NCI-H1048 (cell line): ENCODE measurements at places on chromosomes 12 and 14.

DNA sequence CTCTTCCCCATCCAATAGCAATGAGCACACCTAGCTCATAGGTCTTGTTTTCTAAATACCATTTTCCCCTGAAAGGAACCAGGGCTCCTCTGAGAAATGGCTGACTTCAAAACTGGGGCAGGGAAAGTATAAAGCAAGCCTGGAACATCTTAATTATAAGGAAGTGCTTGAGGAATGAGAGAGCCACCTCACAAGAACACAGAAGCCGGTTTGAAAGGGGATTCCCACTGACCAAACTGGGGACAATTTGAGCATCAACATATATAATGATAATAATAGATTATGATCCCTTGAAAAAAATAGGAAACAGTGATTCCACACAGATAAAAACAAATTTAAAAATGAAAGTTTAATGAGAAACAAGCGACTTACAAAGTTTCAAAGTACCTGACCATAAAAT is 22.1 kb downstream of the PTGER2 start:
- DNase-seq = no peak

DNA sequence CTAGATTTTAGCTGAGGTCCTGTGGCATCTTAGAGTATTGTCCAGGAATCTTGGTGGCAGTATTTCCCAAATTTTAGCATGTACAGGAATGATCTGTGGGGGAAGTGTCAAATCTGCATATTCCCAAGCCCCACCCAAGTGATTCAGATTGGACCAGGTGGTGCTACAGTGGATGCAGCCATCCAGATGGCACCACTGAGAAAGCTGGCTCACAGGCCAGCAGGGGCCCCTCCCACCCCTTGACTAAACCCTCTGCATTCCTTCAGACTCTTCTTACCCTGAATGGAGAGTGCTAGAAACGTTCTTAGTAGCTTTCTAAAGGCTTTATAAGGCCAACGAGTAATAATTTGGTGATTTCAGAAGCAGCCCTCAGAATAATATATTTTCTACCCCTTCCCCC is 255.2 kb downstream of the NRXN3 start:
- DNase-seq = no peak

- no peak for DNase-seq
Observed at GRCh38 chr12:106133136-106134087, 5.3 kb downstream of the NUAK1 start.

DNA sequence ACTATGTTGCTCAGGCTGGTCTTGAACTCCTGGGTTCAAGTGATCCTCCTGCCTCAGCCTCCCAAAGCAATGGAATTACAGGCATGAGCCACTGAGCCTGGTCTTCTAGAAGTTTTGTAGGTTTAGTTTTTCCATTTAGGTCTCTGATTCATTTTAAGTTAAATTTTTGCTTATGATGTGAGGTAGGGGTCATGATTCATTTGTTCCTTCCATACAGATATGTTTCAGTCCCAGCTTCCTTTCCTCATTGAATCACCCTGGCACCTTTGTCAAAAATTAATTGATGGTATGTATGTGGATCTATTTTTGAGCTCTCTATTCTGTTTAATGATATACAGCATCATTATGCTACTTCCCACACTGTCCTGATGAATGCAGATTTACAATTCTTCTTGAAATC is 25.6 kb upstream of the CABP1 start:
- no peak for DNase-seq

DNA sequence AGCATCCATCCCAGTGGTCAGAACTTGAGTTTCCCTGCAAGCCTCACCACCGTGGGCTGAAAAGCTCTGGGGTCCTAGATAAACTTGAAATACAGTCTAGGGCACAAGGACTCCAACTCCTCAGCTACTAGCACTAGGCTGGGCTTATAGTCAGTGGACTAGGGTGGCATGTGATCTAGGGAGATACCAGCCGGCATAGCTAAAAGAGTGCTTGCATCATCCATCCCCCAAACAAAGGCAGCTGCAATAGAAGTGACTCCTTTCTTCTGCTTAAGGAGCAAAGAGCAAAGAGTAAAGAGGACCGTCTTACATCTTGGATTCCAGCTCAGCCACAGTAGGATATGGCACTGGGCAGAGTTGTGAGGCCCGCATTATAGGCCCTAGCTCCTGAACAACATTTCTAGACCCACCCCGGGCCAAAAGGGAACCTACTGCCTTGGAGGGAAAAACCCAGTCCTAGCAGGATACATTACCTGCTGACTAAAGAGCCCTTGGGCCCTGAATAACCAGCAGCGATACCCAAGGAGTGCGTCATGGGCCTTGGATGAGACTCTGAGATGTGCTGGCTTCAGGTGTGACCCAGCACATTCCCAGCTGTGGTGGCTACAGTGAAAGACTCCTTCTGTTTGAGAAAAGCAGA is 17.9 kb upstream of the SOS2 start:
- DNase-seq = no peak

- no peak for DNase-seq
Observed at GRCh38 chr14:79466938-79467527, 744.3 kb downstream of the DIO2 start.

- no peak for DNase-seq
Observed at GRCh38 chr12:120639771-120640721, at the start of gene CABP1. Gene CABP1, plus strand, starts transcription at chr12:120640626. Its CDS starts 60 bp downstream, at chr12:120640686.

DNA sequence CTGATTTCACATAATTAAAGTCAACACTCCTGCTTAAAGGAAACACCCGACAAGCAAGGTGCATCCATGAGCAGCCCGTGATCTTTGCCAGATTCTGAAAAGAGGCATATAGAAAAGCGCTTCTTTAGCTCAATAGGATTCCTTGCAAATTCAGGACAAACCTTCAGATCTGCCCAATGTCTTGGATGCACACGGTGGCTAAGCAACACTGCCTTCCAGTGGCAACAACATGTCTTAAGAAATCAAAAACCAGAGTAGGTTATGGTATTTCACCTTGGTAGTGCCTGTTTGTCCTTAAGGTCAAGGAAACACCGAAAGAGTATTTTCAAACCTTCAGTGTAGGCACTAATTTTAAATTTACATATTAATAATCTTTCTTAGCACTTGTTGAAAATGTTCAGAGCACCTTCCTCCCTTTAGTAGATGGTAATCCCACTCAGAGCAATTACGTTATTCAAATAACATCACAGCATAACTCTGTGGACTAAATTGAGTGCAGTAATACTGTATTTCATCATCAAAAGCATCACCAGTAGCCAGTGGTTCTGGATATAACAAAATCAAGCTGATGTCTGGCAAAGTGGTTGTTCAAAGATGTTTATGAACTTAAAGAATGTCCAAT is 58.0 kb upstream of the CDKN3 start:
- no peak for DNase-seq
